ENCODE measurements at places on chromosomes 16 and 17.
A peak's percentile ranks its signal among the peaks of the same experiment; 100 is the strongest.

- DNase-seq, result no peak
These were observed 5.2 kb downstream of the SNX20 start for GRCh38 chr16:50675686-50676610.

- DNase-seq, result peak; percentile 50
These were observed at the start of gene C16orf54 for GRCh38 chr16:29745853-29746345. Gene C16orf54, minus strand, starts transcription at chr16:29745990. Its CDS starts 1,039 bp downstream, at chr16:29744951.

DNA sequence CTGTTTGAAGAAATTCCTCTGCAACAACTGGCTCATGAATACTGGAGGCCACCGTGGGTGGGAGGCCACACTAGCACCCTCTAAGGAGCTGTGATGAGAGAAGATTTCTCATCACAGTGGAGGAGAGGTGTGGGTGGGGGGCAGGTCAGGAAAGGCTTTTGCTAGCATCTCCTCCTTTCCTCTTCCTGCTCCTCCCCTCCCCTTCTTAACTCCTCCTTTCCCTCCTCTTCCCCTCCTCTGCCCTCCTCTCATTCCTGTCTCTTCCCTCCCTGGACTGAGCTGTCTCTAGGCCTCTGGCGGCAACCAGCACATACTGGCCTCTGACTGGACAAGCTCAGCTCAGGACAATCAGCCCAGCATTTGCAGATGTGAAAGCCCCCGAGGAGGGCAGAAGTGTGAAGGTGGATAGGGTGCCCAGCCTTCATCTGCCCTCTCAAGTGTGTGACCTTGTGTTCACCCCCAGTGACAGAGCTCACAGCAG is 19.0 kb upstream of the LHX1 start:
- DNase-seq, result peak; percentile 52

GRCh38 chr16:6021276-6021943 is 923.8 kb upstream of the EEF2KMT start:
- no peak for DNase-seq

DNA sequence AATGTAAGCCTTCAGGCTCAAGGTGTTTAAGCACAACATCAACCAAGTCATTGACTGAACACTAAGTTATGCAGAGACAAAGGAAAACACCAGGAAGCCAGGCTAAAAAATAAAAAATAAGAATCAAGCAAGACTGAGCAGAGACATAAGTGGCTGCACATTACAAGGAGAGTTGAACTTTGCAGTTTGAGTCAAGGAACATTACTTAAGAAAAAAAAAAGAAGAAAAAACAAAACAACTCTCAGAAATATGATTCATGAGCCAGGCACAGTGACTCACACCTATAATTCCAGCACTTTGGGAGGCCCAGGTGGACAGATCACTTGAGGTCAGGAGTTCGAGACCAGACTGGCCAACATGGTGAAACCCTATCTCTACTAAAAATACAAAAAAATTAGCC is 168.1 kb downstream of the C16orf95 start:
- DNase-seq, result no peak

DNA sequence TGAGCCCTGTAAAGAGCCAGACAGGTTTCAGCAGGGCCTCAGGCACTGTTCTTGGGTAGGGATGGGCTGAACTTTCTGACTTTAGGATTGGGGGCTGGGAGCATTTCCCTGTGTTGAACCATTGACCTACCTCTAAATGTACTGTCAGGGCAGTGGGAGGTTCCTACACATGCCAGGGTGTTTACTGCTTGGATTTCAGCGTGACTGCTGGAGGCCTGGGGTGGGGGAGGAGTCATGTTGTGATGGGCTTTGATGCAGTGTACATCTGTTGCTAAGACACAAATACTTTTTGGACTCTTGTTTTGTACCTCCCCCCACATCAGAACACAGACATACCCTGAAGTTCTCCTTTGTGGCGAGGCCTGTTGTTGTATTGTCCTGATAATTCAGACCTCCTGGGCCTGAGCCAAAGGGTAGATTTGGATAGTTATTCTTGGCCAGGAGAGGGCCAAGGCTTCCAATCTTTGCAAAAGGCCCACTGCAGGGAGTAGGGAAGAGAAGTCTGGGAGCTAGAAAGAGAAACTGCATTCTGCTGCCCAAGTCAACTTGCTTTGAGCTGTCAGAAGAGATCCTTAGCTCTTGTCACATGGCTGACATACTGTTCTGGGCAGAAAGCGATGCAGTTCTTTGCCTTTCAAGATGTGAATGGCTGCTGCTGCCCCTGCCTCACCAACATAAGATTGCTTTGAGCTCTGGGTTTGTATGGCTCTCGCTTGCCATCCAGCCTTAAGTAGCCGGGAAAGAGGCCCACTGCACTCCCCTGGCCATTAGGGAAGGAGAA is 3.7 kb downstream of the NFE2L1 start:
- peak; percentile 43 for DNase-seq

DNA sequence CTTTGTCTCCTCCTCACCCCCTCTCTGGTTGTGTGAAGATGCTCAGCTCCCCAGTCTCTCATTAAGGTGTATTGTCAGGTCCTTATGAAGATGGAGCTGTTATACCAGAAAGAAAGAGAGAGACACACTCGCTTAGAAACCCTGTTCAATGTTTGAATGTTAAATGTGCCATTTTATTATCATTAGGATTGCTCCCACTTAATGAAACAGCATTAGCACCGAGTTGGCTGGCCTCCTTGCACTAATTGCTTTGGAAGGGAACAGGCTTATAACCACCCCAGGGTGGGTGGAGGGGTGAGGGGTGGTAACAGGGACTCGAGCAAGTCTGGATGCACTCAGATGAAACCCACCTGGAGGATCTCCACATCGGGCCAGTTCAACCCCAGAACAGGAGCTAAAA is 14.4 kb downstream of the PIPOX start:
- DNase-seq, result no peak

DNA sequence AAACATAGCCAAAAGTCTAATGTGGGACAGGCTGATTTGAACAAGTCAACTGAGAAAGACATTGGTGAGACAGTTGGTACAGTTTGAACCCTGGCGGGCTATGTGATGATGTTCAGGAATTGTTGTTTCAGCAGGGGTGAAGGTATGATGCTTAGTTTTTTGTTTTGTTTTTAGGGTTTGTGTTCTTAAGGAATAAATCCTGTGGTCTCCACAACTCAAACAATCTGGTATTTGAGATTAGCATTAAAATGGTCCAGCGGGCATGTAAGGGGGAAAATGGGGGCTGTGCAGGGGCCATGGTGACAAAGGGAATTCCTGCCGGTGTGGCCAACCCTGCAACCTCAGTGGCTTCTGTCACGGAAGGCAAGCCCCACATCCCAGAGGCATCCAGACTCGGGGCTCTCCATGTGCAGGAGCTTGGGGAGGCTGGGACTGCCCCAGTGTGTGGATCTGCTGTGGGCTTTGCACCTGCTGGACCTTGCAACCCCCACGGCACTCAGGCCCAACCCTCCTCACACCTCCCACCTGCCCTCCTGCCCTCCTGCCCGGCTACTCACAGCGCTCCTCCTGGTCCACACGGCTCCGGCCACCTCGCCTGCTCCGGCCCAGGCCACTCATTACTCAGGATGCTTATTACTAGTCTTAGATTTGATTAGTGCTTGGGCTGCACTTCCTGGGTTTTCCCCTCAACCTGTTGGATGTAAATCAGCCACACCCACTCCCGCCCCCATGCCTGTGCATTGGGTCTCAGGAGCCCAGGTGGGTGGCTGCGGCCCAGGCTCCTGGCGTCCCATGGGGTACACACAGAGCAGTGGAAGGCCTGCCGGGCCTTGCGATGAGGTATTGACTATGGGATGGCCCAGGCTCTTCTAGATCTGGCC is at the start of gene TNFRSF13B:
TSS of gene TNFRSF13B (minus strand) at position 661 of the 881 bp plus-strand sequence. CDS start at position 618, 43 bp downstream.
- DNase-seq, result no peak

DNA sequence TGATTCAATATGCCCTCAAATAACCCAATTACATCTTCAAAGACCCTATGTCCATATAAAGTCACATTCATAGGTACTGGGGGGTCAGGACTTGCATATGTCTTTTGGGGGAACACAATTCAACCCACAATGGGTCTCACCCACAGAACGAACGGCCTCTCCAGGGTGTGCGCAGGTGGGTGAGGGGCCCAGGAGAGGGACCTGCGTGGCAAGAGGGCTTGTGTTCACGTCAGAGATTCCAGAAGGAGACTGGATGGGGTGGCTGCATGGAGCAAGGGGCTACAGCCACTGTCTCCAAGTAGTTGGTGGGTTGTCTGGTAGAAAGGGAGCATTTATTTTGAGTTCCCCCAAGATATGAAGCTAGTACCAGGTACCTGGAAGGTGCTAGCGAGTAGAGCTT is 212.2 kb downstream of the SEC14L1 start:
- DNase-seq, result no peak

DNA sequence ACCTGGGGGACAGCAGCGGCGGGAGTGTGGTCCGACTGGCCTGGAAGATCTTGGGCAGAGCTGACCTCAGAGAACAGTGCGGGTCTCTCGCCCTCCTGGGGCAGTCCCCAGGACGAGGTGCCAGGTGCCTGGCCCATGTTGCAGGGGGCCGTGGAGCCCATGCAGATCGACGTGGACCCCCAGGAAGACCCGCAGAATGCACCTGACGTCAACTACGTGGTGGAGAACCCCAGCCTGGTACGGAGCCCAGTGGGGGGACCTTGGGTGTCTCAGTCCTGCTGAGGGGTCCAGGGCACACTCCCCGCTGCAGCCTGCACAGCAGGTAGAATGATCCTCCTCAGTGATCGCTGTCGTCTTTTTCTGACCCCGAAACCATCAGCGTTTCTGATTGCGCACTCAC is 1.4 kb downstream of the GPS1 start:
- DNase-seq, result no peak

GRCh38 chr16:78743556-78743955 is 644.1 kb downstream of the WWOX start:
- DNase-seq, result no peak

DNA sequence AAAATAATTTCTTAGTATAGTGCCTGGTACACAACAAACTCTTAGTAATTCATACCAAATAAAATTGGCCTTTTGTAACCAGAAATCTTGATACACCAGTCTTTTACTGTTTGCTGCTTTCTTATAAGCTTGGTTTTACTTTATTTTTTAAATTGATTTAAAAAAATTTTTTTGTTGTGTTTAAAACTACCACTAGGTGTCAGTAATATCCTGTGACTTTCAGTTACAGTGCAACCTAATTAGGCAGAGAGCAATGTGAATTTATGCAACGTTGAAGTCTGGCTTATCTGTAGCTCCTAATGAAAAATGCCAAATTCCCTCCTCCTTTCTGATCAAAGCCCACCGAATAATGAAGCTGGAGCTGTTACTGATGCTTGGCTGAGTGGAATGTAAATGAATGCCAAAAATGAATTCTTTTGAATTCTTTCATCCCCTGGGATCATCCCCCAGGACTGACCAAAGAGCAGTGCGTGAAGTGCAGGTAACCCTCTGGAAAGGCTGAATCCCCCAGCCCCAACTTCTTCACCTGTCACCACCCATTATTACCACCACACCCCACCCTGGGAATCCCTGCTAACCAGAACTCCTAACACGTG is 3.8 kb downstream of the ERCC4 start:
- DNase-seq, result peak; percentile 66

DNA sequence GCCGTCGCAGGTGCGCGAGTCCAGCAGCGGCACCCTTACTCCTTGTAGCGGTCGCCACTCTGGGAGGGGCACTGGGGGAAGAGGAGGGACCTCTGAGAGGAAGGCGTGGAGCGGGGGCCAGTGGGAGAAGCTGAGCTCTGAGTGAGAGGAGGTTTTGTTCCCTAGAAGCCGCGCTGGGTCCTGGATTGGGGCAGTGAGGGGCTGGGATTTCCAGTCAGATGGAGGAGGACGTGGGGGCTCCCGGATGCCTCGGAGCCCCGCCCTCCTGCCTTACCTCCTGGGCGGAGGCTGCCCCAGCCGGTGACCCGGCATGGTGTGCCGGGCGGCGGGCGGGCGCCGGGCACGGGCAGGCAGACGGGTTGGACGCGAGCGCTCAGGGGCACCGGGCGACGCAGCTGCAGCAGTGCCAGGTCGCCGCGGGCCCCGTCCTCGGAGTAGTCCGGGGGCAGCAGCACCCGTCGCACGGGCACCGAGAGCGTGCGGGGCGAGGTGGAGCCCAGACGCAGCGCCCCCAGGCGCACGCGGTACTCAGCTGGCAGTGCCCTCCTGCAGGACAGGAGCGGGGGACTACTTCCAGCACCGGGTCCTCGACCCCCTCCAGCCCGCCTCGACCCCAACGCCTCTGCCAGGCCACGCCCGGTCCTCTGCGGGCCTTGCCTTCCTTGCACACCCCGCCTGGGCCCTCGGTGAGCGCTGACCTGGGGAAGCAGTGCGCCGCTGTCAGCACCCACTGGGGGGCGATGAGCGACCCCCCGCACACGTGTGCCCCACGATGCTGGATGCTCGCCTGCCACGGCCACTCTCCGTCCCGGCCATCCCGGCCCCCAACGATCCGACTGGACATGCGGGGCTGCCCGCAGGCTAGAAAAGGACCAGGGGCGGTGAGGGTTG is 2.0 kb downstream of the PRSS33 start:
- DNase-seq, result peak; percentile 56

- no peak for DNase-seq
These were observed 62.6 kb downstream of the ZFHX3 start for GRCh38 chr16:72985148-72985941.

DNA sequence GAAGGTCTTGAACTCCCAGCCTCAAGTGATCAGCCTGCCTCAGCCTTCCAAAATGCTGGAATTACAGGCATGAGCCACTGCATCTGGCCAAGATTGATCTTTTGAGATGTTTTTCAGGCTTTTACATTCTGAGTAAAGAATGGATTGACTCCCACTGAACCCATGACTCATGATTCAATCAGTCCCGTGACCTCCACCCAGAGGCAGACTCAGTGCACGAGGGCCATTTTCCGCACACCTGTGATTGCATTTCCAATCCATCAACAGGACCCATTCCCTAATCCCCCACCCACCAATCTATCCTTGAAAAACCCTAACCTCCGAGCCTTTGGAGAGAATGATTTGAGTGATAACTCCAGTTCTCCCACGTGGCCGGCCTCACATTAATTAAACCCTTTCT is 40.4 kb upstream of the PRKCB start:
- DNase-seq, result no peak

DNA sequence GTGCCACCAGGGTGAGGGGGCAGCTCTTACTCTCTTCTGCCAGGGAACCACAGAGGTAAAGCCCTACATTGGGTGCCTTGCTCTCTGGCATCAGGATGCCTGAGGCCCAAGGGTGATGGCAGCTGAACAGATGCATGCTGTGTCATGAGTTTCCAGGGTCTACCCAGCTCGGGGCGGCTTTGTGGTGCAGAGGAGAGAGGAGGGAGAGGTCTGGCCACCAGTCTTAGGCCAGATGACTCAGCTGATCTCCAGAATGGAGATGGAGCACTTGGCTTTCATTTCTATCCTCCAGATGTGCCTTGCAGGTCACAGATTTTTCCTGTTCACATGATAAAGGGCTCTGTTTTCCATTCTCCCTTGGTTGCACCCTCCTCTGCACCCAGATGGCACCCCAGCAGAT is 23.6 kb upstream of the USP22 start:
- no peak for DNase-seq

DNA sequence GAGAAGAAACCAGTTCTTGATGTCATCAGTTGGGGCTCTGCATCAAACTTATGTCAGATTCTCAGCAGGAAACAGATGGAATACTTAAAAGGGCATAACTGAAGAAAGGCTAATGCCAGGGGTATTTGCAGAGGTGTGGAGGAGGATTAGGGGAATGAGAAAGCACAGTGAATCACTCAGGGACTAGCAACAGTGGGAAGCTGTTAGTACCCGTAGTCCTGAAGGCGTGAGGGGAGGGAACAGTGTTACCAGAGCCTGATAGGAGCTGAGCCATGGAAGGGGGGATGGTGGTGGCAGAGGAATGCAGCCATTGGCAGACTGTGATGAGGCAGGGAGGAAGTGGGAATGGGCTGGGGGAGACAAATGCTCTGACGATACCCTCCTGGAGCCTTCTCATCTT is 162.3 kb downstream of the UTP18 start:
- DNase-seq, result no peak

- peak; percentile 73 for DNase-seq
These were observed 9.3 kb downstream of the ZACN start for GRCh38 chr17:76088041-76088867.

Data from GM23338 (cell line).